ENCODE measurements at places on chromosomes 5 and 9.

DNA sequence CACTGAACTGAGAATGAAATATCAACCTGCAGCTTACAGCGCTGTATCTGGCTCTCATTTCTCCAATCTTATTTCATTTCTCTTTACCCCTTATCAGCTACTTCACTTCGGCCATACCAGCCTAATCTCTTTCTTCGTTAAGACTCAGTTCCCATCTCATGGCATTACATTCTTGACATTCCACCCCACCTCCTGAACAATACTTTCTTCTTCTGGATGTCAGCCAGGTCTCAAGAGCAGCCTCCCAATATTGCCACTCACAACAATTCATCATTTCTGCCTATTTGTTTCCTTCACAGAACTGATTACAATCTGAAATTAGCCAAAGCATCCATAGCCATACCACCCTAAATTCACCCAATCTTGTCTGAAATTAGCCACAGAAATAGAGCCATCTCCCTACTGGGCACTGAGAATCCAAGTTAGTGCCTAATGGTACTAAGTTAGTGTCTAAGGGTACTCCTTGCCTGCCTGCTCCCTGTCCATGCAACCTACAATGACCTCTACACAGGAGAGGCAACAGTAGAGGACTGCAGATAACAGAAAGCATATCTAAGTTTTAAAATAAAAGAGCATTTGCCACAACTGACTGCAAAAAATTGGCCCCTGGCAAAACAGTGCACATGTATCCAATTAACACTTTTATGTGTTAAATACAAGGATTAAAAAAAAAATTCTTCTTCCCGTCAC, 35.2 kb downstream of the SETX start:
- no peak for DNase-seq

DNA sequence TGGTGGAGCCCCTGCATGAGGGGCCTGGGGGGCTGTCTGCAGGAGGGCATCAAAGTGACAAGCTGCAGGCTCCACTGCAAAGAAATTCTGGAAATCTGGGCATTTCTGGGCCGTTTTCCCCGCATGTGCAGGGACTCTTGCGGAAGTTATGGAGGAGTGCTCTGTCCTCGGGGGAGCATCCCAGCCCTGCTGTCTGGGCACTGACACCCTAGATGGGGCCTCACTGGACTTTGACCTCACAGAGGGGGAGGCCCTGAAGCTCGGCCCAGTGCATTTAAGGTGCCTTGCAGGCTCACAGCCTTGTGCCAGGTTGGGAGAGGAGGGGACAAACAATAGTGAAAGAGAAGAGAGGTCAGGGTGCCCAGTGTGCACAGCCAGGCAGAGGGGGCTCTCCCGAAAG, 35.4 kb downstream of the LHX3 start:
- no peak for DNase-seq

DNA sequence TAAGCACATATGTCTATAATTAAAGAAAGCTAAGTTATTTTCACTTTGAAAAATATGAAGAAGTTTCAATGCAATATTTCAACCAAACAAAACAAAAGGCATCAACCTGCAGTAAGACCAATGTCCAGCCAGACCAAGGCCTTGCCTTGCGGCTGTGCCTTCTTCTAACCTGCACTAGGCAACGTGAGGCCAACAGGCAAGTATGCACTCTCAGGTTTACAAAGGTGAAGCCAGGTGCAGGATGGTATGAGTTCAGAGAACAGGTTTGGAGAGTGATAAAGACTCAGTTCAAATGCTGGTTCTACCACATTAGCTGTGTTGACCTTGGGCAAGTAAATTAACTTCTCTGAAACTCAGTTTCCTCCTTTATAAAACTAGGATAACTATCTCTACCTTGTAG, 79.3 kb downstream of the KLHL3 start:
- no peak for DNase-seq

DNA sequence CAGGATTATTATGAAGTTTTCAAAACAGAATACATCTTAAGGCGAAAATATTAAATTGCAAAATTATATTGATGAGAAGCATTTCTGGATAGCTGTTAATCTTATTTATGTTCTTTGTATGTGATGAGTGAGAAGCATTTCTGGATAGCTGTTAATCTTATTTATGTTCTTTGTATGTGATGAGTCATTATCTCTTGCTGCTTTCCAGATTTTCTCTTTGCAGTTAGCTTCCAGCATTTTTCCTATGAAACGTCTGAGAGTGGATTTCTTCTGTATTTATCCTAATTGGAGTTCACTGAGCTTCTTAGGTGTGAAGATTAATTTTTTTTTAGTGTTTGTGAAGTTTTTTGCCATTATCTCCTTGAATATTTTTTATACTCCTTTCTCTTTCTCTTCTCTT, 8.2 kb downstream of the TMEM232 start:
- DNase-seq = no peak

- no peak for DNase-seq
These were observed 522.7 kb downstream of the NR2F1-AS1 start for GRCh38 chr5:93058309-93058708.

DNA sequence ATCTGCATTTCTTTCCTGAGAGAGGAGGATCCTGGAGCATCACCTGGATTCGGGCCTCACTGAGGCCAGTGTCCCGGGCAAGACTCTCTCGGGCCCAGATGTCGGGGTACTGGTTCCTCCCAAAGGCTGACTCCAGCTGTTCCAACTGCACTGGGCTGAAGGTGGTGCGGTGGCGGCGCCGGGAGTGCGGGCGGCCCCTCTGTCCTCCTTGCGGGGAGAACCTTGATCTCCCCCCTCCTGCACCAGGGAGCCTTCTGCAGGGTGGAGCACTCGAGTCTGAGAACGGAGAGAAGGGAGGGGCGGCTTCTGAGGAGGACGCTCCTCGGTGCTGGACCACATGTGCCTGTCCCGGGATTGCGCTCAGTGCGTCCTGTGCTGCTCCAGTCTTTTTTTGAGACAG, 2.0 kb downstream of the PROP1 start:
- DNase-seq = no peak

GRCh38 chr5:137666461-137666850, 69.4 kb downstream of the KLHL3 start:
- DNase-seq = no peak

DNA sequence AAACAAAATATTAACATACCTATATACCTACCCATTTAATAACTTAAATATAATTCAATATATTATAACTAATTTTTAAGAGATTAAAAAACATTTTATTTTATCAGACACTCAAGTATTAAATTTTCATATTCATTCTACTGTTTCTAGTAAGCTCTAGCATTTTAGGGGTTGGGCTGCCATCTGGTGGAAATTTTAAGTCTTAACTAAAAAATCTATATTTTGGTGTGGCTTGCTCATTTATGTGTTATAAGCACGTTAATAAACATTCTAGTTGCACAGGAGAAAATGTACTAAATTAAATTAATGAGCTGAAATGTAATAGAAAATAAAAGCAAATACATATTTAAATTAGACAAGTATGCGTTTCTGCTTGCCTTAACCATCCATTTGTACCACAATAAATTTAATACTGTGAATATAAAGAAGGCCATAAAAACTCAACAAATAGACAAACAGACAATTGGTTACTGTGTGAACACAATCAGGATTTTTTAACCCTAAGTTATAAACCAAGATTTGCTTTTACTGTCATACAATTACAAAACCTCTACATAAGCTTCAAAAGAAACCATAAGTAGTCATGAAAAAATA, 1728.3 kb upstream of the CDH9 start:
- no peak for DNase-seq

- no peak for DNase-seq
These were observed 28.3 kb downstream of the EBF1 start for GRCh38 chr5:159071382-159071781.

GRCh38 chr5:134510970-134511795, 14.3 kb upstream of the JADE2 start:
- peak; percentile 43 for DNase-seq

DNA sequence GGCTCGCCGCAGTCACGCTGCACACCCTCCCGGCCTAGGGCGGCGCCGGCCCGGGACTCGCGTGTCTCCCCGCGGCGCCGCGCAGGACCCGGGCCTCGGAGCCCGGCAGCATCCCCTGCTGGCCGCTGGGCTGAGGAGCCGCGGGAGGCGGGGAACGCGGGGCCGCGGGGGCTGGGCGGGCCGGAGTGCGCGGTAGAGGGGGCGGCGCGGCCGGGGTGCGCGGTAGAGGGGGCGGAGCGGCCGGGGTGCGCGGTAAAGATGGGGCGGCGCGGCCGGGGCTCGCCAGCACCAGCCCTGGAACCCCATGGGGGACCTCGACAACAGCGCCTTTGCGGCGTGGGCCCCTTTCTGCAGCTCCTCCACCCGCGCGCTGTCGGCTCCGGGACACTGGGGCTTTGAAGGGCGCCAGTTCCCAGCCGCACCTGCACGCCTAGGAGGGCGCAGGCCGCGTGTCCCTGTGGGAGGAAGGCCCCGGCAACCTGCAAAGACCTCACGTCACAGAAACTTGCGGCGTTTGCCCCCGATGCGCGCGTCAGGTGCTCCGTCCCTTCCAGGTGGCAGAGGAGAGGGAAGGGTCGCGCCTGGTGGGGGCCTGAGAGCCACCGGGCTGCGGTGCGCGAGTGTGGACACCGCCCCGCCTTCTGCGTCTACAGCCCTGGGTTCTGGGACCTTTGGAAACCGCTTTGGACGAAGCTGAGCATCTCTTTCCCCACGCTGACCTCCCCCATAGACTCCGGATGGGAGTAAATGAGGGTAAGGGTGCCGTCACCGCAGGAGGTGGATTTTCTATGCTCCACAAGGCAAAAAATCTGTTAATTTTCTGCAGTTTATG, 49.6 kb downstream of the NSUN2 start:
- DNase-seq = no peak

GRCh38 chr9:135662758-135663450, at the start of gene LCN9:
Gene LCN9 (plus strand): TSS chr9:135663309. CDS start chr9:135663322, 13 bp downstream.
- no peak for DNase-seq

DNA sequence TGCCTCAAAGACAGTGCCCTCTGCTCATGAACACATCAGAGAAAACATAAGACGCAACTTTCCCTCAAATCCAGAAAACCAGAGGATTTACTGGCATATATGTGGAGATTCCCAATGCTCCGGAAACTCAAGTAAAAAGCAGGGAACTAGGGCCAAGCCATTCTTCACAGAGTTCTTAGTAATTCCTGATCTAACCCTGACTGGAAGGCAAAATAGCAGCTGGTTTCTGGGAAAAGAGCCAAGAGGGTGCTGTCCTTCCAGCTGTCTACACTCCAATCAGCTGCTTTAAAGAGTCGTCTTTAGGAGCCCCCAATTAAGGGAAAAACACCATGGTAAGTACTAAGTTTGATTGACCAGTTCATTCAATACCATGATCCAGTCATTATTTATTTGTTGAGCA, 49.6 kb downstream of the GNA14 start:
- no peak for DNase-seq

GRCh38 chr5:172640822-172641358, at the start of gene NEURL1B:
Gene NEURL1B (plus strand): TSS chr5:172641263. CDS start chr5:172641407, 144 bp downstream.
- no peak for DNase-seq

DNA sequence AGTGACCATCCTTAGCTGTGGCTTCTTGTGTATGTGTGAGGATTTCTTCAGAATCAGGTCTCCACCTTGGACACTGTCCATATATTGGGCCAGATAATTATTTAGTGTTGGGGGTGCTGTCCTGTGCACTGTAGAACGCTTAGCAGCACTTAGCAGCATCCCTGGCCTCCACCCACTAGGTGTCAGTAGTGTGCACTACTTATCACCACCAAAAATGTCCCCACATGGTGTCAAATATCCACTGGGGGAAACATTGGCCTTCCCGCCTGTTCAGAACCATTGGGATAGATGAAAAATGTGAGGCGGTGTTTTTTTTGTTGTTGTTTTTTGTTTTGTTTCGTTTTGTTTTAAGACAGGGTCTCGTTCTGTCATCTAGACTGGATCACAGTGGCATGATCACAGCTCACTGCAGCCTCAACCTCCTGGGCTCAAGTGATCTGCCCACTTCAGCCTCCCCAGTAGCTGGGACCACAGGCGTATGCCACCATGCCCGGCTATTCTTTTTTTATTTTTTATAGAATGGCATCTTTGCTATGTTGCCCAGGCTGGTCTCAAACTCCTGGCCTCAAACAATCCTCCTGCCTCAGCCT, 67.7 kb downstream of the TENT4A start:
- DNase-seq = no peak

Measured in activated gamma-delta T cell treated with anti-CD3 and anti-CD28 coated beads, Interleukin-2, amount 50 U/mL, for 16 hours (primary cell).